ENCODE measurements at places on chromosomes 1 and 21.

DNA sequence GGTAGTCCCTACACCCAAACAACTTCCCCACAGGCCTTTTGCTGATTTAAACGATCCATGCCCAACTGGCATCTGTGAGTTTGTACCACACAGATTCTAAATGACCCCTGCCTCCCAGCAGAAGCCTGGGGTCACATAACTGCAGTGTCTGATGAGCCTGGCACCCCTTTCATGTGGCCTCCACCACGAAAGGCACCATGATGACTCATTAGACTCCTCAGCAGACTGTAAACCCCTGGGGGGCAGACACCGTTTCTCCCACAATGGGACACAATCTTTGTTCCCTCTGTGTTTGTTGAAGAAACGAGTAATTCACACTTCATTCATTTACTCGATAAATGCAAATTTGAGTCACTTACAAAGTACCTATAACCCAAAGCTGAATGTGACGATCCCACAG is 81.6 kb downstream of the CCDC185 start:
- no peak for DNase-seq

- no peak for DNase-seq
Observed at GRCh38 chr21:42387164-42387563, 8.7 kb downstream of the TMPRSS3 start.

- no peak for DNase-seq
Observed at GRCh38 chr1:41411229-41411628, 50.0 kb downstream of the FOXO6 start.

- DNase-seq, result no peak
Observed at GRCh38 chr1:17586172-17586964, 46.9 kb downstream of the ARHGEF10L start.

- DNase-seq, result no peak
Observed at GRCh38 chr1:41613689-41614574, 129.4 kb upstream of the EDN2 start.

- DNase-seq, result no peak
Observed at GRCh38 chr1:154492115-154492514, 9.9 kb upstream of the TDRD10 start.

DNA sequence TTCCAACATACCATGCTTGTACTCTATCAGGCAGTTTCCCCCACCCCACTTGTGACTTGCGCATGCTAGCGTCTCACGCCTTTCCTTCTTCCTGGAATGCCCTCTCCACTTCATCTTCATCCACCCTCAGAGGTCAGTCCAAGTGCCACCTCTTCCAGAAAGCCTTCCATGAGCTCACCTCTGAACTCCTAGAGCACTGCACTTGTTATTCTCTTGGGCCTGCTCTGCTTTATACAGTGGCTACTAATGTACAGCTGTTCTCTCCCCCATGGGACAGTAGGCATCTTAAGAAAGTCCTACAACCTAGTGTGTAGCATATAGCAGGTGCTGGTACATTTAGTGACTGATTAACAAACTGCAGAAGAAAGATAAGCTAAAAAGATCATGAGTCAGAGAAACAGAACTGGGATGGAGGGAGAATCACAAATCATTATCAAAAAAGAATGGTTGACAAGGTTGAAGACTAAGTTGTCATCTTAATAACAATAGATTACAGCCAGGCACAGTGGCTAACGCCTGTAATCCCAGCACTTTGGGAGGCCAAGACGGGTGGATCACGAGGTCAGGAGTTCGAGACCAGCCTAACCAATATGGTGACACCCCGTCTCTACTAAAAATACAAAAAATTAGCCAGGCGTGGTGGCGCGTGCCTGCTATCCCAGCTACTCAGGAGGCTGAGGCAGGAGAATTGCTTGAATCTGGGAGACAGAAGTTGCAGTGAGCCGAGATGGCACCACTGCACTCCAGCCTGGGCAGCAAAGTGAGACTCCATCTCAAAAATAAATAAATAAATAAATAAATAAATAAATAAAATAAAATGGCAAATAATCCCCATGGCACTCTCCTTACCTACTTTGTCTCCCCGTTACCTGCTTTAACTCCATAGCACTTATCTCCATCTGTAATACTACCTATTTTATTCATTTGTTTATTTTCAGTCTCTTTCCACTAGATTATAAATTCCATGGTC is 16.3 kb upstream of the TSPAN1 start:
- DNase-seq, result no peak

- no peak for DNase-seq
Observed at GRCh38 chr1:37137014-37137413, 102.7 kb upstream of the GRIK3 start.

- no peak for DNase-seq
Observed at GRCh38 chr1:212718499-212718898, 18.9 kb upstream of the BATF3 start.

GRCh38 chr1:161128591-161129420 is 3.7 kb downstream of the DEDD start:
- DNase-seq, result no peak

- no peak for DNase-seq
Observed at GRCh38 chr1:163706915-163707314, 385.2 kb downstream of the NUF2 start.

- DNase-seq, result no peak
Observed at GRCh38 chr1:116770625-116771024, 16.4 kb downstream of the CD2 start.

DNA sequence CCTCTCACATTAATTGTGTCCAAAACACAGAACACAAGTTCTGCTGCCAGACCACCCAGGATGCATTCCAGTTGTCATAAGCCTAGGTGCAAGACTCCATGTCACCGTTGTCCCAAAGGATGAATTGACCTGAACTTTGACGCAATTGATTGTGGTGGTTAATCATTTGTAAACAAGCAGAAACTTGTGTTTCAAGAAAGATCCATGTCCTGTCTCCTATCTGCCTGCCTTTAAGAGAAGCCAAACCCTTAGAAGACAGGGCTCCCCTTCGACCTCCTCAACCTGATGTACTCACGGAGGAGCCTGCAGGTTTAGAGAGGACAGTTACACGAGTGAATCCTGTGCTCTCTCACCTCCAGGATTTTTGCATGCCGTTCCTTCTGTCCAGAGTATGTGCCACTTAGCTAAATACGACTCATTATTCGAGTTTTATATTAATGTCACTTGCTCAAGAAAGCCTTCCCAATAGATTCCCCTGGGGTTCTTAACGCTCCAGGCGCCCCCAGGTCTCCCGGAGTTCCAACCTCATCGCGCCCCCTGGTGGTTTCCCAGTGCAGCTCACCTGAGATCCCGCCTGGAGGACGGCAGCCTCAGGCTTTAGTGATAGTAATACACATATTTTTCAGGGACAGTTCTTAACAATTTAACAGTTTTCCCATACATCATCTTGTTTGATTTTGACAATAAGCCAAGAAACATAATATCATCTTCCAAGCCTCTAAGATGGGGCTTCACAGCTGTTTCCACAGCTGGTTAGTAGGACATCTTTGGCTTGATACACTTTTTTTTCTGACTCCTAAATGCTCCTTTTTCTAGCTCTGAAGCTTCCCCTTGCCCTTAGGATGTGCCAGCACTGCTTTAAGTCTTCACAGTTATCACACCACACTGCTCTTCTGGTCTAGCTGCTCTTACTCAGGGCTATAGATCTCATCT is 2.4 kb upstream of the C8B start:
- no peak for DNase-seq

Data from stimulated activated CD4-positive, alpha-beta T cell treated with anti-CD3 and anti-CD28 coated beads, Interleukin-2, amount 100 ng/mL, for 48 hours (primary cell).